ENCODE measurements at places on chromosomes 2 and 18.
A peak's percentile ranks its signal among the peaks of the same experiment; 100 is the strongest.

DNA sequence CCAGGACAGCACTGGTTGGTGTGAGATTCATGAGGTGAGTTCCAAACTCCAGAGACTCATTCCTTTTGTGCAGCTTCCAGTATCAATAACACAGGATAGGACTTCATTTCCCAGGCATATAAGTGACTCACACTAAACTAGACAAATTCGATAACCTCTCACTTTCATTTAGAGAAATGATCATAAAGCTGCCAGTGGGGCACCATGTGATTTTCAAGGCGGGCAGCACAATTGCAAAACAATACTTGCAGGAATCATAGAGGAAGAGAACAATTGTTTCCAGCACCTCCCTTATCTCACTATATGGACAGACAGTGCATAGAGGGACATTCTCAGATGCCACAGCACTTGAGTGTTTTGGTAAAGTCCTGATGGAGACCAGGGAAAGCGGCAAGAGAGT, 31.3 kb upstream of the DNAH7 start:
- no peaks in the 10 kb centered on the region for H3K36me3 ChIP-seq
- no peak for ATAC-seq
- H3K27me3 ChIP-seq: no peaks in the 10 kb centered on the region
- no peak overlapping the region for H3K27ac ChIP-seq

GRCh38 chr2:167183931-167184330, 295.7 kb downstream of the XIRP2 start:
- no peak overlapping the region for H3K27ac ChIP-seq
- no peaks in the 10 kb centered on the region for H3K36me3 ChIP-seq
- no peaks in the 10 kb centered on the region for H3K27me3 ChIP-seq
- no peaks in the 10 kb centered on the region for H3K4me1 ChIP-seq
- no peak overlapping the region for H3K4me3 ChIP-seq
- ATAC-seq: no peak

DNA sequence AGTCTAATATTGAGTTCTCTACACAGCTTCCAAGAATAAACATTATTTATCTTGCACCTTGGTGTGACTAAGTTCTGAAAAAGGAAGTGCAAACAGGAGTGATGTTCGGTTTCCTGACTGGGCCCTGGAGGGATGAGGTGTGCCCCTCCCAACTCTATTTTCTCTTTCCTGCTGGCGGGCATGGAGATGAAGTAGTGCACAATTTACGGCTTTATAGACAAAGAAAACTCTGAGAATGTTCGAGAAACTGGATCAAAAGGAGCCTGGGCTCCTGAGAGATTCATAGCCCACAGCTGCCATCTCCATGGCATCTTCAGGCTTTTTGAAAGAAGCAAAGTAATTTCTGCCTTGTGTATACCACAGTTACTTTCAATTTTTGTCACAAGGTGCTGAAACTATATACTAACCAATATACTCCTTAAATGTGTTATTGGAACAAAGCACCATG, 22.3 kb downstream of the LRATD1 start:
- ATAC-seq: peak; percentile 31
- H3K27me3 ChIP-seq: no peaks in the 10 kb centered on the region
- H3K4me3 ChIP-seq: no peak overlapping the region
- H3K4me1 ChIP-seq: no peaks in the 10 kb centered on the region
- no peaks in the 10 kb centered on the region for H3K36me3 ChIP-seq

- no peak overlapping the region for H3K27ac ChIP-seq
- no peak for ATAC-seq
- H3K4me1 ChIP-seq: no peaks in the 10 kb centered on the region
These were observed 77.0 kb downstream of the LANCL1 start for GRCh38 chr2:210399440-210400041.

DNA sequence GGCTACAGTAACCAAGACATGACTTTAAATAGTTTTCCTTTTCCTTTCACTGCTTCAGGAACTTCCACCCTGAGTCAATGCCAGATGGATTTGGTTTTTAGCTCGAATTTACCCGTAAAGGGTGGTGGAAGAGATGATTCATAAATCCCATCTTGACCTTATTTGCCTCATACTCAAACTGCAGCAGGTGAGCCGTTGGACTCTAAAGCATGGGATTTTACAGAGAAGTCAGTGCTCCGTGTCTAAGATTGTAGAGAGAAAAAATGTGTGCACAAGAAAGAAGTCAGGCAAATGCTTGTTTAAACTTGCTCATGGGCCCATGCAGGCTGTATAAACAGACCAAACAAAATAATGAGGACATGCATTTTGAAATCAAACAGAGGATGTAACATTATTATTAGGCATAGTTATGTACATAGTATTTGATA, 369.7 kb upstream of the TRIB2 start:
- H3K27ac ChIP-seq: no peak overlapping the region
- no peaks in the 10 kb centered on the region for H3K4me1 ChIP-seq
- ATAC-seq: no peak
- no peak overlapping the region for H3K4me3 ChIP-seq
- no peaks in the 10 kb centered on the region for H3K36me3 ChIP-seq

- H3K4me3 ChIP-seq: no peak overlapping the region
- no peaks in the 10 kb centered on the region for H3K36me3 ChIP-seq
- H3K27ac ChIP-seq: no peak overlapping the region
- H3K27me3 ChIP-seq: peaks cover 8% of the 10 kb centered on the region
- ATAC-seq: no peak
These were observed 175.4 kb downstream of the MAIP1 start for GRCh38 chr2:200130762-200131166.

GRCh38 chr2:144111437-144111836, 408.5 kb downstream of the ZEB2 start:
- H3K4me1 ChIP-seq: no peaks in the 10 kb centered on the region
- no peak for ATAC-seq
- H3K27ac ChIP-seq: no peak overlapping the region

All from activated T-helper 17 cell treated with anti-CD3 and anti-CD28 coated beads, Interleukin-2, amount 50 U/mL, for 72 hours (primary cell).